ENCODE measurements at places on chromosomes 16 and 17.

- no peak for DNase-seq
Observed at GRCh38 chr17:3865176-3865575, 19.1 kb upstream of the NCBP3 start.

DNA sequence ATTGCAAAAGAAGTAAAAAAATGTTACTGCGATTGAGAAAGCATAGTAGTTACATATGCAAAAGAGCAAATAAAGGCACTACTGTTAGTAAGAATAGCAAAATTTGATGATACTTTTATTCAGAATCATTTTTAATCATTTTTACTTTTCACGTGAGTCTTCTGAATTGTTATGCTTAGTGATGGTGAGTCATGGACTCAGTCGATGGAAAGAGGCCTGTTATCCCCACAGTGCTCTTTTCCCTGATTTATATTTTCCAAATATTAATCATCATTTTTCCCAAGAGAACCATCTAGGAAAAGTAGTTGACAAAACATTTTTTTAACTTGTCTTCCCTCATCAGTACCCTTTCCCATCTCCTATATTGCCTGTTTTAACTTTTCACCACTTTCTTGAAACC lies 181.1 kb downstream of the CHD9 start:
- DNase-seq, result no peak

DNA sequence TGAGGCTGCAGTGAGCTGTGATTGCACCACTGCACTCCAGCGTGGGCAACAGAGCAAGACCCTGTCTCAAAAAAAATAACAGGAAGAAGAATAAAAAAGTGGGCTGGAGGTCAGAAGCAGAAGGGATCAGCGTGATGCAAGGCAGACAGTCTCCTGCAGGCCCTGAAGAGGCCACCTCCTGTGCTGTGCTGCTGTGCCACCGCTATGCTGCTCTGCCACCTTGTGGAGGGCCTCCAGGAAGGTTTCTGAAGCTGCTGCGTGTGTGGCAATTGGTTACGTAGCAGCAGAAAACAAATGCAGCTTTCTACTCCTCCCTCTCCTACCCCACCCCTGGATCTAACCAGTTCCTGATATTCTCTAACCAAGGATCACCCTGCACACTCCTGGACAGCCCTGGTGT lies 815.5 kb downstream of the KCNJ18 start:
- DNase-seq, result no peak

- no peak for DNase-seq
Observed at GRCh38 chr17:21033350-21033749, 9.5 kb downstream of the USP22 start.

DNA sequence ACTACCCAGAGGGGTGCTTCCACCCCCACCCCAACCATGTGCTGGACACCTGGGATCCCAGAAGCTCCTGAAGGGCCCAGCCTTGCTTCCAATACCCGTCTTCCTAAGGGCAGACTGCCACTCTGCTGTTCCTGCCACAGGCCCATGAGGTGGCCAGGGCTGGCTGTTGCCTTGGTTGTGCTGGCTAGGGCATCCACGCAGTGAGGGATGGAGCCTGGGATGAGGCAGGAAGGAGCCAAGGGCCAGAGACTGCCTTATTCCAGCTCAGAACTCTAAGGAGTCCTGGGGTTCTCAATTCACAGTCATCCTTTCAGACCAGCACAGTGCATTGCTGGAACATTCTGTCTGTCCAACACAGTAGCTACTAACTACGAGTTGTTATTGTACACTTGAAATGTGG lies 37.8 kb downstream of the BCO1 start:
- DNase-seq, result no peak

GRCh38 chr16:22673421-22673831 lies 140.5 kb upstream of the HS3ST2 start:
- DNase-seq, result no peak

DNA sequence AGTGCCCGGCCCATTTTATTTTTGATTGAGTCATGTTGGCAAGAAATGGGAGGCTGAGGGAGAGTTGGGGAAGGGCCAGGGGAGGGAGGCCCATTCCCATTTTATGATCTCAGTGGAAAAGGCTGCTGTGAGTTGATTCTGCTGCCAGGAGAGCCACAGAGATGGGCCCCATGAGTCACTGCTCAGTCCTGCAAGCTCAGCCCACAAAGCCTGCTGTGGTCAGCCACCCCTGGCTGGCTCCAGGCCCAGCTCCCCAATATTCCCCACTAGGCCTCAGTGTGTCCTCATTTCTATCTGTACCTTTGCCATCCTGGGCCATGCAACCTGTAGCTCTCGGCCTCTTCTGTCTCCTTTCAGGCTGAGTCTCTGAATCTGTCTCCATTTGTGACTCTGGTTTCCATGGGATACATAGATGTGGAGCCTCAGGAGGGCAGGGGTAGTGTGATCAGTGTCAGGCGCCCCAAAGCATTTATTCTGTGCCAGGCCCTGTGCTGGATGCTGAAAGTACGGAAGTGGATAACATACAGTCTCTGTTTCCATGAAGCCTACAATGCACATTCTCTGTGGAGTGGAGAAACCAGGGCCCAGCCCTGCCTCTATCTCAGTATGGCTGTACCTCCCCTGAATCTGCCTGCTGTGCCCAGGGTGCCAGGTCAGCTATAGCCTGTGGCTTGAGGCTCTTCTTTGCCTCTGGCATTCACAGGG lies 1.9 kb upstream of the PLEKHG4 start:
- no peak for DNase-seq

GRCh38 chr16:89050868-89051311 lies 42.8 kb upstream of the ACSF3 start:
- no peak for DNase-seq

DNA sequence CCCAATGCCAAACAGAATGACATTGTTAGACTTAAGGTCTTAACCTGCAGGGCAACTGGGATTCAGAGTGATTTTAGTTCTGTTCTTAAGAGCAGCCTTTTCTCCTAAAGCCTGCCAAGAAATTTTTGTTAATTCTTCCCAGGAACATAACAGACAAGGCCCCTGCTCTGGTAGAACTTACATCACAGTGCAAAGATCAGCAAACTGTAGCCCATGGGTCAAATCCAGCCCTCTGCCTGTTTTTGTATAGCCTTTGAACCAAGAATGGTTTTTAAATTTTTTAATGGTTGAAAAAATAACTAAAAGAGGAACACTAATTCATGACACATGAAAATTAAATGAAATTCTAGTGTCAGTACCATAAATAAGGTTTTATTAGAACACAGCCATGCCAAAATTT lies 3.8 kb downstream of the ACSM3 start:
- DNase-seq, result no peak

DNA sequence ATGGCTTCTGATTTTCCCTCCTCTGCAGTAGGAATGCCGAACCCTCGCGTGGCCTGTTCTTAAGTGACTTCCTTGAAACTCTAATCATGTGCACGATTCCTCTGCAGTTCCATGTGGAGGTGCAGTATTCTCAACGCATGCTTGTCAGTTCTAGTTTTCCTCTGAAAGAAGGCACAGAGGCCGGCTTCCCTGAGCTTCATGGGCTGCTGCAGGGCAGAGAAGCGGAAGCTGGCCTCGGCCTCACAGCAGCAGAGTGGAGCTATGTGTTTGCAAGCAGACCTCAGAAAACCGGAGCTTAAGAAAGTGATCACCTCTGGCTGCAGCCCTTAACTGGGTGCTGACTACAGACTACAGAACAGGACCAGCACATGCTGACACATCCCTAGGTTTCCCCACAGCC lies 500.7 kb downstream of the GRIN2A start:
- DNase-seq, result no peak

DNA sequence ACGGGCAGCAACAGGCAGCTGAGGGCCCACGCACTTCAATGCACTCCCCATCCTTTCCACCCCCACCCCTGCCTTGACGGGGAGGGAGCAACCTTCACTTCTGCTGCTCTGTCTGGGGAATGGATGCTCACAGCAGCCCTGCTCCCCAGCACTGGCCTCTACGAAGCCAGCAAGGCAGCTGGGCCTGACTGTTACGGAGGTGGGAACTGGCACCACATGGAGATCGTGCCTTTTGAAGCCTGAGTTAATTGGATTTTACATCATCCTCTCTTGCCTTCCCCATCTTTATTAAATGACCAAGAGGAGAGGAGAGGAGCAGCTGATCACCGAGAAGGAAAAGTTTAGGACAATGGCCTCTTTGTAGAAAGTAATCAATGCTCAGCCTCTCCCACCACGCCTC lies 187.0 kb upstream of the RPL38 start:
- DNase-seq, result no peak

DNA sequence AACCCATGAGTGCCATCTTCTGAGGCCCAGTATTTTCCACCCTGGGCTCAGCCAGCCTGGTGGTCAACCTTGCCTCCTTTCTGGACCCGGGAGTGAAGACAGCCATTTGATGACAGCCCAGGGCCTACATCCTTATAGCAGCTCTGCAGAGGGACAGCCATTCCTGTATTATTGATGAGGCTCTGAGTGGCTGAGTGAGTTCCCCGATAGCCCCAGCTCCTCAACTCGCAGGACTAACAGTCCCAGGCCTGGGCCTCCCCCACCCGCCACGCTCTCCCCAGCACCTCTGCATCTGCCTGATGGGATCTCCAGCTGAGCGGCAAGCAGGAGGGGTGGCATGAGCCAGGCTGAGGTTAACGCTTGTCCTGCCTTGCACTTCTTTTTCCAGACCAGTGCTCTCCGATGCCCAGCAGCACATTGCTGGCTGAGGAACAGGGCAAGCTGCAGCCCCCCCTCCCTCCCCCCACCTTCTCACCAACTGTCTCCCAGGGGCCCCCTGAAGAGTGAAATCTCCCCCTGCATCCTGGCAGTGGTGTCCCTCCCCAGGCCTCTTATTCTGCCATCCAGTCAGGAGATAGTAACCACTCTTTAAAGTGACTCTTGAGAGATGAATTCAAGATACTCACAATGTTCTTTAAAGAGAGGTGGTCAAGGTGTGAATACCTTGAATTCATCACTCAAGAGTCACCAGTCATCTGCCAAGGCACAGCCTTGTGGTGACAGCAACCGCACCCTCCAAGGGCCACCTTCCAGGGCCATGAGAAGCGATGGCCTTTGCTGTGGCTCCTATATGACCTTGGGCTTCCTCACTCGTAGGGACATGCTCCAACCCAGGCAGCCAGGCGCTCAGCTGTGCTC lies 23.5 kb downstream of the CACNG5 start:
- no peak for DNase-seq

DNA sequence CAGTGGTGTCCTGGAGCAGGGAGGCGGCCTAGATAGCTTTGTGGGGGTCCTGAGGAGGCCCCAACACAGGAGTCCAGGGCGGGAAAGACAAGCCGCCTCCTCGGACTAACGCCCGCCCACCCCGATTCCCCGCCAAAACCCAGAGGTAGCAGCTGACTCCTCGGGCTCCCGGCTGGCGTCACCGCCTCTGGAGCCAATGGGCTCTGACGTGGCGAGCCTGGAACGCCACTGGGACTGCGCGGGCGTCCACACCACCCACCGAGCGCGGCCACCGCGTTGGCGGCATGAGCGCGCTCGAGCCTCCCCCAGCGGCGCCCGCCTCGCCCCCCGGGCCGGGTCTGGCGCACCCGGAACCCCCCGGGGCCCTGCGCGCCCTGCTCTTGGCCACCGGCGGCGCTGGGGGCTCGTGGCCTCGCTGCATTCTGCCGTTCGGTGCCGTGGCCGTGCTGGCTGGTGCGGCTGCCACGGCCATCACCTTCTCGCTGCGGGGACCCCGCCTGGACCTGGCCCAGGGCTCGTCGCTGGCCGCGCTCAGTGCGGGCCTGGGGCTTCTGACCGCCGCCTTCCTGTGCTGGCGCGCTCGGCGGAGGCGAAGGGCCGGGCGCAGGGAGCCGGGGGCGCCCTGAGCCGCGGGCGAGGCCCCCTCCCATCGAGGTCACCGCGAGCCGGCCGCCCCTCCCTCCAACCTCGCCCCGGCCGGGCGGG lies 3.4 kb upstream of the NTN3 start:
- DNase-seq, result peak; percentile 78

GRCh38 chr17:8189711-8190477 lies at the start of gene BORCS6:
Gene BORCS6 (minus strand): TSS chr17:8190180. CDS start chr17:8190140, 40 bp downstream.
- DNase-seq, result peak; percentile 95

DNA sequence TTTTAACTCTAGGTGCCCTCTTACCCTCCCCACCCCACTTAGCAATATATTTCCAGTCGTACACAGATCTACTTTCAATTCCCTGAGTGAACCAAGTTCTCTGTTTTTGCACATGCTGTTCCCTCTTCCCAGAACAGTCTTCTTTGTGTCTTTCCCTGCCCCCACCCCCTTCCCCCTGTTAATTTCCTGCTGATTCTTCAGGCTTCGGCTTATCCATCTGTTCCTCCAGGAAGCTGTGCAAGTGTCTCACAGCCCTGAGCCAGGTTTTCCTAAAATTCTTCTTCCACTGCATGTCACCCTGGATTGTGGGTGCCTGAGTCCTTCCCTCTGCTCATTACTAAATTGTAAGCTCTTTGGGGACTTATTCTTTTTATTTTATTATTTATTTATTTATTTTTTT lies 12.4 kb upstream of the SPOP start:
- no peak for DNase-seq

DNA sequence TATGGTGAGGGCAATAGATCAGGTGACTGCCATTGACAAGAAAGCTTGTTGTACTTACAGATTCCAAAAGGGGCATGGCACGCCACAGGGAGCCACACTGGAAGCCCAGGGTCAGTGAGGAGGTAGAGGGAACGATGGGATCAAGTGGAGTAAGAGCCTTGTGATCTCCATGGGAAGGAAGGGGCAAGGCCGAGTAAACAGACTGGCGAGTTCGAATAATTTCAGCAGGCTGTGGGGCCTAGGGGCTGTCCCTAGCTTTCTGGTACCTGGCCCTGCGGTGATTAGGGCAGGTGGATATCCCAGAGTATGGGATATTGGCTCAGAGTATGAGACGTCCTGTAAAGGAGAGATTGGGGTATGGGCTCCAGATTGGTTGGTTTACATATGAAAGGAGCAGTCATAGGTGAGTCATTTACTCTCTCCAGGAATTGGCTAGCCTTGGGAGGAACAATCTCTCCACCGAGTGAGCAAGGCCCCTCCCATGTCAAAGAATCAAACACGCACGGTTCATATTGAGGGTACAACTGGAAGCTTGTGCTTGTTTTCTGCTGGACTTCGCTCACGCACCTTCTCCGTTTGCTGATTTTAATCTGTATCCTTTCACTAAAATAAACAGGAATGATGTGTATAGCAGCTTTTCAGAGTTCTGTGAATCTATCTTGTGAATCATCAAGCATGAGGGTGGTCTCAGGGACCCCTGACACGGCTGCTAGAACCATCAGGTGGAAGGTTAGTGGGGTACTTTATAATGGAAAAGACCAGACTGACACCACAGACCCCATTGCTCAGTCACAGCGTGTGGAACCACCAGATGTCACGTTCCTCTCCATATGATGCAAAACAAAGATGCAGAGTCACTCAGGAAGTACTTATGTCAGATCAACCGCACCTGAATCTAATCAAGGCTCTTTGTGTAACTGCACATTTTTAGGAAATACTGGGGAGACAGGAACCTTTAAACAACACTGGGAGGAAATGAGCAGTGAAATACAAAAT lies 27.9 kb downstream of the GABARAPL2 start:
- DNase-seq, result peak; percentile 7

GRCh38 chr17:50758524-50758923 lies 8.8 kb downstream of the ANKRD40CL start:
- DNase-seq, result no peak

Data from NCI-H510A (cell line).